ENCODE measurements at places on chromosomes 5 and 9. TPM values are rescaled to one million over a fixed set of nuclear protein-coding genes. Genes with fewer than 3 reads are reported as not detected.

Gene CCL28
- 0.15 TPM for polyA plus RNA-seq

GRCh38 chr5:2525351-2525750 is 226.1 kb downstream of the IRX2 start:
- no peak for DNase-seq

DNA sequence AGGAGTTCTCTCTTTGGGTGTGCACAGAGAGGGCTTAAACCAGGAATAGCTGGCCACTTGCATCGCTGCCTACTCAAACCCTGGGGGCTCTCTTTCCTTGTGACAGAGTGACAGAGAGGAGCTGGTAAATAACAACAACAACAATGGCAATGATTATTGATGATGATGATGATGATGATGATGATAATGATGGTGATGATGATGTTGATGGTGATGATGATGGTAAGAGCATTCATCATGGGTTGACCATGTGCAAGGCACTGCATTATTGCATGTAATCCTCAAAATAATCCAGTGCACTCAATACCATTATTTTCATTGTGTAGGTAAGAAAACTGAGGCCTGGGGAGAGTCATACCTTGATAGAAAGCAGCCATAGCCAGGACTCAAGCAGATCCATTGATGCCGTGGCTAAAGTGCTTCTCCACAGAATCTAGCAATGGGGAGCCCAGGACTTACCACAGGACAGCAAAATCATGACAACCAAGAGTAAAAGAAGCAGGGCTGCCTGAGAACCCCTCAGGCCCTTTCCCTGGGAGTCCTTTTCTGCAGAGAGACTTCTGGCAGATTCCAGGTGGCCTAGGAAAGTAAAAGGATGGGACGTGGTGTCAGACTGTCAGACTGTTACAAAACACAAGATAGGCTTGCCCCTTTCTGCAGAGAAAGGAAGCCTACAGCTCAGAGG is 4.8 kb downstream of the FOXI1 start:
- DNase-seq, result no peak

DNA sequence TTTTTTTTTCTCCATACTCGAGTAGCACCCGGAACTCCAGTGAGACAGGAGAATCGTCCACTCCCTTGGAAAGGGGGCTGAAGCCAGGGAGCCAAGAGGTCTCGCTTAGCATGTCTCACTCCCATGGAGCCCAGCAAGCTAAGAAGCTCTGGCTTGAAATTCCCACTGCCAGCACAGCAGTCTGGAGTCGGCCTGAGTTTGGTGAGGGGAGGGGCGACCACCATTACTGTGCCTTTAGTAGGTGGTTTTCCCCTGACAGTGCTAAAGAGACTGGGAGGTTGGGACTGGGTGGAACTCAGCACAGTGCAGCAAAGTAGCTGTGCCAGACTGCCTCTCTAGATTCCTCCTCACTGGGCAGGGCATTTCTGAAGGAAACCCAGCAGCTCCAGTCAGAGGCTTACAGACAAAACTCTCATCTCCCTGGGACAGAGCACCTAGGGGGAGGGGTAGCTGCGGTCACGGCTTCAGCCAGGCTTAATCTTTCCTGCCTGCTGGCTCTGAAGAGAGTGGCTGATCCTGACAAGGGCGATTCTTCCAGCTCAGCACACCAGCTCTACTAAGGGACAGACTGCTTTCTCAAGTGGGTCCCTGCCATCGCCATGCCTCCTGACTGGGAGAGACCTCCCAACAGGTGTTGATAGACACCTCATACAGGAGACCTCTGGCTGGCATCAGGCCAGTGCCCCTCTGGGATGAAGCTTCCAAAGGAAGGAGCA is 414.5 kb upstream of the ZNF608 start:
- no peak for DNase-seq

DNA sequence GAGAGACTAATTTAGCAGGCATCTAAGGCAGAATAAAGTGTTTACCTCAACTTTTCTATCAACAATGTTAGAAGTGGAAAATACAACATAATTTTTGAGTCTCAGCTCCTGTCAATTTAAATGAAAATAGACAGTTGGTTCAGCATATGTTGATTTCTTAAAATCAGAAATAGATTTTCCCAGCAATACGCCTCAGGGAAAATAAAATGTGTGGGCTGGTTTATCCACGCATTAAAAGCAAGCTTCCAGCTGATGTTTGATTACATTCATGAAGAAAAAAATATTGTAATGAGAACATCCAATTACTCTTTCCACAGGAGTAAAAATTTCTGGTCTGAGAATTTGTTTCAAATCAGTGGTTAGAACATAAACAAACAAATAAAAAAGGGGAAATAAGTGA is 166.3 kb downstream of the PDE4D start:
- DNase-seq, result no peak

- no peak for DNase-seq
Measured at GRCh38 chr9:35675204-35675603, 1.5 kb downstream of the CA9 start.

GRCh38 chr5:154316223-154316935 is 125.8 kb downstream of the GALNT10 start:
- DNase-seq, result no peak

- DNase-seq, result no peak
Measured at GRCh38 chr9:33297432-33297831, 7.1 kb downstream of the NFX1 start.

GRCh38 chr5:131067636-131068035 is 97.4 kb downstream of the HINT1 start:
- DNase-seq, result no peak

DNA sequence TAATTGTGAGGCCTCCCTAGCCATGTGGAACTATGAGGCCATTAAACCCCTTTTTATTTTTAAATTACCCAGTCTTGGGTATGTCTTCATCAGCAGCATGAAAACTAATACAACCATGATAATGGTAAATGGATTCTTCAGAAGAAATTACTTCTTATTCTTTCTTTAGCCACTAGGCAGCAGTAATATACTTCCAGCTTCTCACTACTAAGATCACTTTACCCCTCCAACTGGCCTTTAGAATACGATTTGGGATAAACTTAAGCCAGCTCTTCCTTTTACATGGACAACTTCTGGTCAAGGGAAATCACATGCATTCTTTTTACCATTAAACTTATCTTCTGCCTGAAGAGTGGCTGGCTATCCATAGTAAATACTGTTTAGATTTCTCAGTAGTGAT is 355.4 kb downstream of the MAN2A1 start:
- no peak for DNase-seq

GRCh38 chr9:121748727-121749423 is 97.4 kb downstream of the DAB2IP start:
- DNase-seq, result no peak

GRCh38 chr9:87516926-87517290 is 19.2 kb downstream of the DAPK1 start:
- no peak for DNase-seq

DNA sequence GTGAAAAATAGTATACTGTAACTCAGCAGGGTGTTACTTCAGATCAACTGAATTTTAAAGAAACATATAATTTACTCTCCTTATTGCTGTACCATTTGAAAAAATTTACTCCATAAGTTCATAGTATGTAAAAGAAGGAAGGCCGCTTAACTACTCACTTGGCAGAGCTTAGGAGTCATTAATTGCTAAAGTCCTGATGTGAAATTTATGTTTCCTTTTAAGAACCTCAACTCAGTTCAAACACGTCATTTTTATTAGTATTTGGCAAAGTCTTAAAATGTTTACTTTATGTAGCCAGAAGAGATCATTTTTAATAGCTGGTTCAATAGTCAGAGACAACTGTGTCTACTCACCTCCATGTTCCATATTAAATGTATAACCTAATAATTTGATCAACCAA is 268.6 kb downstream of the CDH10 start:
- DNase-seq, result no peak

DNA sequence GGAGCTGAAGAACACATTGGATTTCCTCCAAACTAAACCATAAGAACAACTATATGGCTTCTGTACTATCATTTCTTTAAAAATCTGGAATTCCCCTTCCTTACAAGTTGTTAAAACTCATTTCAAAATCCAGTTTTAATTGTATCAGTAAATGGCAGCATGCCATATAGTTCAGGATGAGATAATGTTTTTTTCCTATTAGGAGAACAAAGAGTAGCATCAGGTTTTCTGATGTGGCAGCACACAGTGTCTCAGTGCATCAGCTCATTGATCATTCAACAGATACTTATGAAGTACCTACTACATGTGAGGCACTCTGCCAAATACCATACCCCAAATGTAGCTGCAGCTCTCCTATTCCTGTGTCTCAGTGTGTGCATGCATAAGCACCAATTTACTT is 161.1 kb downstream of the EPB41L4A start:
- no peak for DNase-seq

DNA sequence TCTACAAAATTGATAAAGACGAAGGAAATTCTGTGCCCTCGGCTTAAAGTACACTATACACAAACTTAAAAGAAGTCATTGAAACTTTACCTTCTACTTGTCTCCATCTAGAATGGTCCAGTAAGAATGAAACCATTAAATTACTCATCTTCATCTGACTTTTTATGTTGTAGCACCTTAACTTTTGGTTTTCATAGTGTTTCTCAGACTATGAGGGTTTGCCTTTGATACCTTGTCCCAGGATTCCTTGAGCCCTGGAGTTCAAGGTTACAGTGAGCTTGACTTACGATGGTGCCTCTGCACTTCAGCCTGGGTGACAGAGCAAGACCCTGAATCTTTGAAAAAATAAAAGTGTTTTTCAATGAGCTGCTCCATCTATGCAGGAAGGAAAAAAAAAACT is 132.2 kb downstream of the CDC42SE2 start:
- no peak for DNase-seq

Gene SLC4A9
- polyA plus RNA-seq, result not detected

GRCh38 chr5:10254686-10255085 is 4.6 kb downstream of the CCT5 start:
- DNase-seq, result no peak

Gene CTNNA1
- polyA plus RNA-seq, result 191 TPM

DNA sequence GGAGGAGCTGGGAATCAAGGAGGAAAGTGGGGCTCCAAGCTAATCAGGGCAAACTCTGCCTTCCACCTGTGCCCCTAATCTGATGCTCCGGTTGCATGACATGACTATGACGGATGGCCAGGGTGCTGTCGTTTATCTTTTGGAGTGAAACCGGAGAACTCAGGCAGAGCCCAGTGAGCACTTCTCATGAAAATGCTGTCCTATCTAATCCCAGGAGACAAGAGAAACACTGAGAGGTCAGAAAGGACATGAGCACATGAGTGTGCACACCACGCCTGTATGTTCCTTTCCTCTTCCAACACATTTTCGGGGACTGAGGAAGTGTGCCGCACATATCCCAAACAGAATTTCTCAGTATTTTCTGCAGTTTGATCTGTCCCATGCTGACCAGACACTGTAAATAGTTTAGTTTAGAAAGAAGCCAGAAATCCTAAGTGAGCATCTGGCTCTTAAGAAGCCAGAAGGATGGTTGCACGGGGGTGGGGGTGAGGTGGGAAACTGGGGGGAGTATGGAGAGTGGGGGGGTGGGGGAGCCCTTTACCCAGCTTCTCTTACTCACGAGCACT is 217.1 kb downstream of the TSSK1B start:
- DNase-seq, result no peak

Gene PRDM9
- polyA plus RNA-seq, result not detected

Gene AJM1
- polyA plus RNA-seq, result 3.0 TPM

DNA sequence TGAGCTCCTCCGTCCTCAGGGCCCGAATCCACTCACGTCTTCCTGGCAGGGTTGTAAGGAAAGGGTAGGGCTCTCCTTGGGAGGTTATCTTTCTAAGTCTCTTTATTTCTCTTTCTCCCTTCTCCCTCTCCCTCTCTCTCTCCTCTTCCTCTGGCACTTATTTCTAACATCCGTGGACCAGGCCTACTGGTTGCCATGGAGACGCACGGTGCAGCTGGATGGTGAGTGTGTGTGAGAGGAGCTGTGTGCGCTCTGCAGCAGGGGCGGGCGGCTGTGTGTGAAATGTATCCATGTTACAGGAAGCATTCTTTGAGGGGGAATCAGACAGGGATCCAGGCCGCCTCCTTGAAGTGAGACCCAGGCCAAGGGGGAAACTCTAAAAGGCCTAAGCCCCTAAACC is 32.2 kb downstream of the PCDH1 start:
- DNase-seq, result no peak

DNA sequence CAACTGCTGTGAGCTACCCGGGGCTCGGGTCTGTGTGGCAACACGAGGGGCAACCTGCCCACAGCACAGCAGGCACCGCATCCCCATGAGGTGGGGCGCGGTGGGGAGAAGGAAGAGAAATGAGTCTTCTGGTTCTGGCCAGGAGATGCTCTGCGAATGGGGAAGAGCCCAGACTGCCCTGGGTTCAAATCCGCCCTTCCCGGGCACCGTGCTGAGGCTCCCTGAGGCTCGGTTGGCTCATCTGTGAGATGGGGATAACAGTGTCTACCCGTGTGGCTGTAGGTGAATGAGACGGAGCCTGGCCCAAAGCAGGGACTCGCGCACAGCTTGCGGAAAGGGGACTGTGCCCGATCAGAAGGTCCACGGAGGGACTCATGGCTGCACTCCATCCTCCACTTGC is 123.9 kb downstream of the VAV2 start:
- DNase-seq, result no peak

- no peak for DNase-seq
Measured at GRCh38 chr9:25519286-25519685, 159.0 kb downstream of the TUSC1 start.

Gene GRXCR2
- polyA plus RNA-seq, result not detected

DNA sequence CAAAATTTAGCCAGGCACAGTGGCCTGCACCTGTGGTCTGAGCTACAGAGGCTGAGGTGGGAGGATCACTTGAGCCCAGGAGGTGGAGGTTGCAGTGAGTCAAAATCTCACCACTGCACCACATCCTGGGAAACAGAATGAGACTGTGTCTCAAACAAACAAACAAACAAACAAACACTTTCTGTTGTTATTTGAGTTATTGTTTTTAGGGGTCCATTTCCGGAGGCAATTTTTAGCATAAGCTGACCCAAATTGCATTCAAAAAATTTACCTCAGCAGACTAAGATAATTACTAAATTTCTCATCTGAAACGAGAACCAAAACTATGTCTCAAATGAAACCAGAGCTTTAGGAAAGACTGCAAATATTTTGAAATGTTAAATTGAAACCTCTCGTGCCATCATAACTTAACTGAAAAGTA is 1485.1 kb downstream of the EFNA5 start:
- DNase-seq, result no peak

Gene AHRR
- polyA plus RNA-seq, result 1.8 TPM

Gene SH3GLB2
- polyA plus RNA-seq, result 40.6 TPM

Gene GABRA6
- not detected for polyA plus RNA-seq

GRCh38 chr9:87324613-87325194 is 173.0 kb upstream of the DAPK1 start:
- peak; percentile 49 for DNase-seq

DNA sequence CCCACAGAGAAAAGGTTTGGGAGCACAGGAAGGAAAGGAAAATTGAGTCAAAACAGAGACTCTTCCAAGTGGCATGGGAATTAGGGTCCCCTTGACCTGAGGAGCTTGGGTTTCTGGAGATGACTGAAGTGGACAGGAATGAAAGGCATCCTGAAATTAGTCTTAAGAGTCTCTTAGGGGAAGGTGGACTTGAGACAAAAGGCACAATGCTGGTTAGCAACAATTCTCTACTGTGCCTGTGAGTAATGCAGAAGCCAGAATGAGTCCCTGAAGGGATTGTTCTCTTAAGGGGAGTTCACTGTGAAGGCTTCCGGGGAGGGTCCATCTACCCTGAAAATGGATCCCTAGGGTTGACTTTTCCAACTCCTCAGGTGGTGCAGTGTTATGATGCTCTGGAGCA is 58.4 kb upstream of the FOXE1 start:
- DNase-seq, result no peak

Gene DDX4
- not detected for polyA plus RNA-seq

- DNase-seq, result no peak
Measured at GRCh38 chr5:155987265-155987810, 339.6 kb upstream of the SGCD start.

Gene TNIP1
- polyA plus RNA-seq, result 68.2 TPM

- DNase-seq, result peak; percentile 44
Measured at GRCh38 chr9:124420991-124421543, 5.8 kb upstream of the PSMB7 start.

Gene FAM53C
- polyA plus RNA-seq, result 25.7 TPM

Measured in A549 (cell line).